ENCODE measurements at places on chromosomes 5 and 9.
A peak's percentile ranks its signal among the peaks of the same experiment; 100 is the strongest.

- DNase-seq = no peak
Observed at GRCh38 chr5:133792024-133792423, 176.4 kb downstream of the C5orf15 start.

DNA sequence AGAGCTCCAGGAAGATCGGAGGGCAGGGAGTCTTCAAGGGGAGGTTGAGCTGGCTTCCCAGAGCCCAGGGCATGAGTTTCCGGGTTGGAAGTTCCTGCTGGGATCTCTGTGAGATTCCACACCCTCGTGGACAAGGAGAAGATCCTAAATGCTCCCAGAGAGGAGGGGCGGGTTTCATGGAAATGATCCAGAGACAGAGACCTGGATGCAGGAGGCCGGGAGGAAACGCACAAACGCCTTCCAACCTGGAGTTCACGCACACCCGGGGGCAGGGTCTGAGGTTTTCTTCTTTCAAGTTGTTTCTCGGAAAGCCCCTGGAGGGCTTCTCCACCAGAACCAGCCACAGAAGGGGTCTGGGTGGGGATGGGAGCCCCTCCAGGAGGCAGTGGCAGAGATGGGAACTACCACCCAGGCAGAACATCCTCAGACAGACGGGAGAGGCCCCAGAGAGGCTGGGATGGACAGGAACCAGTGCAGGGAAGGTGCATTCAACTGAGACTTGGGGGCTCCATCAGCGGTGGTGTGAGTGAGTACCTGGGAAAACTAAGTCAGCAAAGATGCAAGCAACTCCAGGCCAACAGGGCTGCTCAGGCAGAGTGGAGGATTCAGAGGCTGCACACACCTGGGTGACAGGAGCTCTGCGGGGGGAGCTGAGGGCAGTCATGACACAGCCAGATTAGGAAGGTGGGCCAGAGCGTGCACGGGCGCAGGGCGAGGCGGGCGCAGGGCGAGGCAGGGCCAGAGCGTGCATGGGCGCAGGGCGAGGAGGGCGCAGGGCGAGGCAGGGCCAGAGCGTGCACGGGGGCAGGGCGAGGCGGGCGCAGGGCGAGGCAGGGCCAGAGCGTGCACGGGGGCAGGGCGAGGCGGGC, 52.1 kb upstream of the EXOC3 start:
- no peak for DNase-seq

DNA sequence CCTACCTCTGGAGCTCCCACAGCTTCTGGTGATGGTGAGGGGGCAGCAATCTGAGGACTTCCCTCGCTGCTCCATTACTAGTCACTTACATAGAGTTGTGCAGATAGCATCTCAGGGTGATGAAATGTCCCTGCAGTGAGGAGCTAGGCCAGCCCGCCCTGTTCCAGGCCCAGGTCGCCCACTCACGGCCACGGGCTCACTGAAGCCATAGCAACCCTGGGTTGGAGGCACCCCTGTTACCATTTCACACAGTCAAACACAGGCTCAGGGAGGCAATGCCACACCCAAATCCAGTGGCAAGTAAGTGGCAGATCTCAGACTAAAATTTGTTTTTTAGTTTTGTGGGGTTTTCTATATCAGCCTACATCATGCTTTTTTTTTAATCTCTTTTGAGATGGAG, 19.6 kb downstream of the SH2D3C start:
- DNase-seq = no peak

- no peak for DNase-seq
Observed at GRCh38 chr5:172496671-172497371, 42.5 kb upstream of the SH3PXD2B start.

- no peak for DNase-seq
Observed at GRCh38 chr9:4788703-4789102, 4.0 kb upstream of the RCL1 start.

DNA sequence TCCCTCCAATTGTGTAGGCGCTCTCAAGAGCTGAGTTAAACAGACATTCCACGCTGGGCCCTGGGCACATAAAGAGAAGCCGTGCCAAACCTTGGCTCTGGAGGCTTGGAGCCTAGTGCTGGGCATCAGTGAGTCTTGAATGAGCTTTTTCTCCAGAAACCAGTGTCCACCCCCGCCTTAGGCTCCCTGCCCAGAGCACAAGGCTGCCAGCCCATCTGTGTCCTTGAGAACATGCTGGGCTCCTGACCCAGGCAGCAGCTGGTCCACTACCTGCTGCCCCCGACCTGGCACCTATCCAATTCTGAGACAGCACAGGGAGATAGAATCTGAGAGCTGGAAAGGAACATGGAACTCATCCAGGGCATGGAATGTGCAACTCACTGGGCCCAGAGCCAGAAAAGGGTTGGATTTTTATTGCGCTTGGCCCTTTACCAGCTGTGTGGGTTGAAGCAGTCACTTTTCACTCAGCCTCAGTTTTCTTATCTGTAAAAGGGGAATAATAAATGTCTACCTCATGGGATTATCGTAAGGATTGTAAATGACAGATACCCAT, 92.4 kb upstream of the CPLX2 start:
- DNase-seq = peak; percentile 48

DNA sequence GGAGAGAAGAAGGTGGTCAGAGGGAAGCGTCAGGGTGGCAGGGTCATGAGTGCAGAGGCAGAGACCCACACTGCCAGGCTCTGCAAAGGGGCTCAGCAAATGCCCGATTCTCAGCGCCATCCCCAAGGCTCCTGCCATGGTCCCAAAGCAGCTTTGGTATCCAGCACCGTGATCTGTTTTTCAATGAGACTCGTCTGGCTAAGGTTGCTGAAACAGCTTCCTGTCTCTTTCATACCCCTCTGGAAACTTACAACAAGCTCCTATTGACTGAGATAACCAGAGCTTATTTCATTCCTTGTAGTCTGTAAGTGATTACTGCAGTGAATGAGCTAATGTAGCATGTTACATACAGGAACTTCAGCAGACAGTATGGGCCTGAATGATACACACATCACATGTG, 568.6 kb upstream of the DAP start:
- no peak for DNase-seq

DNA sequence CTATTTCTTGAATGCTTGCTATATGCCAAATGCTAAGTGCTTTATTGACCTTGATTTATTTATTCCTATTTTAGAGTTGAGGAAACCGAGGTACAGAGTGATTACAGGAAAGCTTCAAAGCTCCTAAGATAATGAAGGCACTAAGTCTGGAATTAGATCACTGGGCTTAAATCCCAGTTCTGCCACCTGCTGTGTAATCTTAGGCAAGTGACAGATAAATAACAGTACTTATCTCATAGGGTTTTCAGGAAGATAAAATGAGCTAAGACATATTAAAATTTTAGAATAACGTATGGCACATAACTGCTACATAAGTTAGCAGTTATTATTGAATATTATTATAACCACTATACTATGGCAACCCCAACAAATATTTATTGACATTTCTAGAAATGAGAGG, 843.8 kb downstream of the DTWD2 start:
- DNase-seq = peak; percentile 86
